Sigmoid colon (tissue), 7 donors: ENCODE measurements at places on chromosomes 2 and 18.

DNA sequence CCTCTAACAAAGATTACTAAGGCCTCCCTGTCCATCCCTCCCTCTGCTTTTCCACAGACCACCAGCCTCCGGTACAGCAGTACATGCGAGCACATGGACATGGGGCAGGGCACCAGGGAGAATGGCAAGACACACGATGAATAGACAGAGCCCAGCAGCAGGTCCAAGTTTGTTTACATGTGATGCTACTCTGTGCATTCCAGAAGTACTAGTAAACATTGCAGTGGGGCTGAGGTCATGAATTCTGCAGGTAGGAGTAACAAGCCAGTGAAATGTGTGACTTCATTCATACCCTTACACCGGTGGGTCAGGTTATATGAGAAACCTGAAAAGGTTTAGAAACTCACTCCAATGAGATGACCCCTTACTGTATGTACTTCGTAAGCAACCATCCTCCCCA is 205.7 kb downstream of the BCL11A start:
- no peak for DNase-seq

- no peak for DNase-seq
Observed at GRCh38 chr2:238512247-238512867, 85.6 kb downstream of the ASB1 start.

DNA sequence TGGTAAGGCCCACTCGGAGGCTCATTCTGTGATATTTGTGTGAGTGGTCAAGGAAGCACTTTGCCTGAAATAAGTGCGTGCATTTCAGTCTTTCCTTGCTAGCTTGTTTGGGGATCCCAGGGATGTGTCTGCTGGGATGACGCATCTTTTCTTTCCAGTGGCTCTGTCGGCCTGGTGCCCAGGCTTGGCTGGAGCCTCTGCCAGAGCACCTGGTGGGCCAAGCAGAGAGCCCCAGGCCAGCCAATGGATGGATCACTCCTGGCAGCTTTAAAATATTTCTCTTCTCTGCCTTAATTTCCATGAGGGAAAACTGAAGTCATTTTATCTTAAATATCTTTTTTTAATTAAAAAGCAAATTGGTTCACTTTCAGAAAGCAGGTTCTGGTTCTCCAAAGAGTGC is 501.8 kb upstream of the HS6ST1 start:
- DNase-seq: no peak

DNA sequence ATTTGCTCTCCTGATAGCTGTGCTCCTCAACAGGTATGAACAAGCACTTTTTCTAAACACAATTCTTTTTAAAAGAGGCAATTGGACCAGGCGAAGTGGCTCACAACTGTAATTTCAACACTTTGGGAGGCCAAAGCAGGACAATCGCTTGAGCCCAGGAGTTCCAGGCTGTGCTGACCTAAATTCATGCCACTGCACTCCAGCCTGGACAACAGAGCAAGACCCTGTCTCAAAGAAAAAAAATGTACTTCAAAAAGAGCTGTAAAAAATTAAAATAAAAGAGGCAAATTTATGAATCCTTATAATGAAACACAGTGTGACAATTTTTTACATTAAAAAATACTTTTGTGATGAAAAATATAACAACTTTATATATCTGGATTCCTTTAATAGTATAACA is 1.8 kb upstream of the FAM124B start:
- DNase-seq: no peak

GRCh38 chr2:230991598-230991997 is 4.3 kb upstream of the SPATA3 start:
- no peak for DNase-seq

GRCh38 chr2:225177098-225177497 is 134.8 kb upstream of the DOCK10 start:
- DNase-seq: no peak
